CD4-positive, CD25-positive, alpha-beta regulatory T cell (primary cell): ENCODE measurements at places on chromosomes 3 and 15. TPM values are rescaled to one million over a fixed set of nuclear protein-coding genes. Genes with fewer than 3 reads are reported as not detected.

The C3orf18 gene
- 8.7 TPM for total RNA-seq

DNA sequence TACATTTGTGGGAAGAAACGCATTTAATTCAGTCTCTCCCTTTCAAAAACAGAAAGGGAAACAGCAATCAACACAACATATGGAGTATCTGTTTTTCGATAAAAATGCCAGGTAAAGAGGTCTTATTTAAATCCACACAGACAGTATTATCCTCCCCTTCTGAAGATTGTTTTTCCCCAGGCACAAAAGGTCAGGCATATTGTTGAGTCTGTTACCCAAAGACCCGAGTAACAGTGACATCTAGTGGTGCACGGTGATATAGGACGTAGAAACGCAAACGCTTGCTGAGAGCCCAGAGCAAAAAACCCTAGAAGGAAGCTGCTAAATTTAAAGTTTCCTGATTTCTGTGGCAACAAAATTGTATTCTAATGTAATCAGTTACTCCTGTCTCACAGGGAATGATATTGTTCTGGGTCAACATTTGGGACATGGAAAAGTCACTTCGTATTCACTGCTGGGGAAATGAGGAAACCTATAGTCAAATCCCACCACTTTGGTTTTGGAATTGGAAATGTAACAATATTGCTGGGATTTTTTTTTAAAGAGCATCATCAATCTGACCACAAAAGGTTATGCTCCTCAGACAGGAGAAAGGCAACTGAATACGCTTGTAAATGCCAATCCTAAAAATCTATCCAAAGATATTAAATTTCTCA, 312.7 kb upstream of the CCDC54 start:
- DNase-seq = peak; percentile 2

DNA sequence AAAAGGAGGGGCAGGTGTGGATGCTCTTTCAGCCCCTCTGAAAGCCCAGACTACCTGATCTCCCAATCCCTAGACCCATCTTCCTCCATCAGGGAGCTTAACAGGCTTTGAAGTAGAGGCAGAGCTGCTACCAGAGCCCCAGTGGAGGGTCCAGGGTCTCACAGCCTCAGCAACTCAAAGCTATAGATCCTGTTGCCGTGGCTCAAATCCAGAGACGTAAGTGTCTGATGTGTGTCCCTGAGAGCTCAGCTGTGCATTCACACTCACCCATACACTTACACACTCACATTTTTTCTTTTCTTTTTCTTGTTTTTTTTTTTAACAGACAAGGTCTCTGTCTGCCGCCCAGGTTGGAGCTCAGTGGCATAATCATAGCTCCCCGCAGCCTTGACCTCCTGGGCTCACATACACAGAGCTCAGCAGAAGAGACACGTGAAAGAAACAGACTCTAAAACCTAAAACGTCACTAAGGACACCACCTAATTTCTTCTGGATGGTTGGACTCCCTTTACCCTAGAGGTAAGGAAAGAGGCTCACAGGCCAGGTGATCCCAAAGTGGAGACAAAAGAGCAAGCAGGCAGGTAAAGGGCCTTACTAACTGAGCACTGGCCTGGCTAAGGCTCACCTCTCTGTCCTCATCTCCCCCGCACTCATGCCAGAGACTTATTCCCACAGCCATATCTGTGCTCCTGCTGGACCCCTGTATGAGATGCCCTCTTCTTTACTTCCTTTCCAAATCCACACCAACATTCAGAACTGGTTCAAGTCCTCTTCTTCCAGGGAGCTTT, 80.7 kb downstream of the SCN11A start:
- DNase-seq = no peak

DNA sequence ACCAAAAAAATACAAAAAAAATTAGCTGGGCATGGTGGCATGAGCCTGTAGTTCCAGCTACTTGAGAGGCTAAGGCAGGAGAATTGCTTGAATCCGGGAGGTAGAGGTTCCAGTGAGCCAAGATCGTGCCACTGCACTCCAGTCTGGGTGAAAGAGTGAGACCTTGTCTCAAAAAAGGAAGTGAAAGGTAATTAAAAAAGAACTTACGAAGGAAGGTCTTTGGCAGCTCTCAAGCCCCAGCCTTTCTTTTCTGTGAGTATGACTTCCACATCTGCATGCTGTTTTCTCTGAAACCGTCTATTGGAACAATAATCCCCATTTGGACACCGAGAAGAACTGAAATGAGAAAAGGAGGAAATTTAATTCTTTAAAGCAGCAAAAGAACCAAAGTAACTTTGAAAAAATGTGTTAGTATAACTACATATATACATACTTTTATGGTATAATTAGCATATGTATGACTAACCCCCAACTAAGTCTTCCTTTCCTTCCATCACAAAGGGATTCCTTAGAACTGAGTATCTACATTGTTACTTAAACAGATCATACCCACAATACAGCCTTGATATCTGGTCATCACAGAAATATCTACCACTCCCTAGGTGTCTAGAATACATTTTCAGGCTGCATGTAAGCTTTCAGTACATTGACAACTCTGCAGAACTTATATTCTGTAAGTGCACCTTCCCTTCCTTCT, 50.1 kb downstream of the SETD2 start:
- no peak for DNase-seq

GRCh38 chr3:185024966-185025365, 127.9 kb downstream of the C3orf70 start:
- no peak for DNase-seq

The TYRO3 gene
- not detected for total RNA-seq

- no peak for DNase-seq
Observed at GRCh38 chr15:75431270-75431669, 20.2 kb downstream of the SIN3A start.

The NAA80 gene
- 31.9 TPM for total RNA-seq

GRCh38 chr3:156412600-156412999, 142.3 kb downstream of the SSR3 start:
- DNase-seq = no peak

DNA sequence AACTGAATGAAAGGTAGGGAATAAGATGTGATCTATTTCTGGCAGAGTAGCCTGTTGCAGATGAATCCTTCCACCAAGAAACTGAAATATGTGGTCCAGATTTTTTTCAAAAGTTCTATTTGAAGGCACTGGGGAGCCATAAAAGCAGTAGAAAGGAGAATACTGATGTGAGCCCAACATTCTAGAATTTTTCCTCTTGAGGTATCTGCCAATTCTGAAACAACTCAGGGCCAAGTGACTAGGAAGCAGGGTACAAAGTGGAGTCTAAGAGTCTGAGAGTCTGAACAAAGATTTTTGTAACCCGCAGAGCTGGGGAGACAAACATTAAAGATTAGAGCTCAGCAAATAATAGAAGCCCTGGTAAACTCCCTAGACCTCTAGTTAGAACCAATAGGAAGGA, 58.3 kb upstream of the SLCO3A1 start:
- DNase-seq = no peak
